ENCODE measurements at places on chromosomes 13 and 19. TPM values are rescaled to one million over a fixed set of nuclear protein-coding genes. Genes with fewer than 3 reads are reported as not detected.

Gene ERICH6B
- total RNA-seq = not detected

Gene STARD13
- 6.6 TPM for total RNA-seq

Gene TBCB
- 307 TPM for total RNA-seq

Gene SPRED3
- total RNA-seq = 3.5 TPM

Gene SERPINE3
- not detected for total RNA-seq

Gene HMG20B
- 112 TPM for total RNA-seq

Gene CD33
- 3.8 TPM for total RNA-seq

Gene SERTM1
- not detected for total RNA-seq

Gene POU2F2
- 0.17 TPM for total RNA-seq

Gene NLRP9
- not detected for total RNA-seq

Gene ZNF846
- total RNA-seq = 1.3 TPM

- DNase-seq = peak; percentile 91
Observed at GRCh38 chr19:39411832-39412099, 703 bp upstream of the PLEKHG2 start.

DNA sequence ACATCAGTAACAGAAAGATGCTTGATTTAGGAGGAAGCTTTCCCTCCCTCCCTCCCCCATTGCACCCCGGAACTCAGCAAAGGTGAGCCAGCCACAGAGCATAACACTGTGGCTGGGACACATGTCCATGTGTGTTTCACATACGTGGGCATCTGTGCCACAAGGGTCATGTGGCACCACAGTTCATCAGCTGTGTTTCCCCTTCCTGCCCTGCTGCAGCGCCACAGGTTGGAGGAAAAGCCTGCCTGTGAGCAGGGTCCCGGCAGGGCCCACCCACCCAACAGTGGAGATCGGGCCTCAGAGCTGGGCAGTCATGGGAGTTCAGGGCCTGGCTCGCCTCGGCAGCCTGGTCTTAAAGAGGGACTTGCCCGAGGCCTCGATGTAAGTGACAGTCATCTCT is 2.8 kb downstream of the ACP5 start:
- DNase-seq = no peak

DNA sequence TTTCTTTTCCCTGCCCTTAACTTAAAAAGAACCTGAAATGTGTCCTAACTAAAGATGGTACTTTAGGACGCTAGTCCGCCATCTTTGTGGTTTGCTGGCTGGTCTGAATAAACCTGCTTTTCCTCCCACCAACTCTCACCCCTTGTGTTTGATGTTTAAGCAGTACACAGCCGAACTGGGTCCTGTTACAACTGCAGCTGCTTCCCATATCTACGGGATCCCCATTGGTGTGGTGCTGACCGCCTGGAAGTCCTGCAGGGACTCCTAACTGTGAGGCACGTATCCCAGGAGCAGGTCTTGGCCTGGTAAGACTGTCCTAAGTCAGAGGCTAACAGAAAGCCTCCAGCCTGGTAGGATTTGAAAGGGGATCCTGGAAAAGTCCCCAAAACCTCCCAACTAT is 40.9 kb upstream of the VSTM2B start:
- no peak for DNase-seq

GRCh38 chr19:29819986-29820385 is 8.2 kb downstream of the CCNE1 start:
- no peak for DNase-seq

- peak; percentile 85 for DNase-seq
Observed at GRCh38 chr13:33348366-33348765, 62.8 kb upstream of the STARD13 start.

GRCh38 chr19:44816301-44816700 is 7.4 kb downstream of the BCAM start:
- DNase-seq = no peak

DNA sequence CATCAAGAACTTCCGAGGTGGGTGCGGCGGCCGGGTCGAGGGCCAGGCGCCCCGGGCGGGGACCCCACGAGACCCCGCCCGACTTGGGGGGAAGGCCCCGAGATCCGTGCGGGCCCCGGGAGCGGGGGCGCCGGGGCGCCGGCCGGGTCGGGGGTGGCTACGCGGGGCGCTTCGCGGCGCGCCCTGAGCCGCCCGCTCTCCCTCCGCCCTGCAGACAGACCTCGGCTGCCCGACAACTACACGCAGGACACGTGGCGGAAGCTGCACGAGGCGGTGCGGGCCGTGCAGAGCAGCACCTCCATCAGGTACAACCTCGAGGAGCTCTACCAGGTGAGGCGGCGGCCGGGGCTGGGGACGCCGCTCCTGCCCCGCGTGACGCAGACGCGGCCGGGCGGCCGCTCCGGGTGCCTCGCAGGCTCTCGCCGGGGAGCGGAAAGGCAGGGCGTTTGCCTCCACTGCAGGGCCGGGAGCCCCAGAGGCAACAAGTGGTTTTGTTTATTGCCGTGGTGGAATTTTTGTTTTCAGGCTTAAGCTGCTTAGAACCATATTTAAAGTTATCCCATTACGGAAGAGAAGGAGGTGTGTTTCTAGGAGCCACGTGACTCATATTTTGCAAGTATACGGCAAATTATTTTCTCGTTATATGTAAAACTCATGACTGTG is 477 bp downstream of the CUL4A start:
- DNase-seq = peak; percentile 59

DNA sequence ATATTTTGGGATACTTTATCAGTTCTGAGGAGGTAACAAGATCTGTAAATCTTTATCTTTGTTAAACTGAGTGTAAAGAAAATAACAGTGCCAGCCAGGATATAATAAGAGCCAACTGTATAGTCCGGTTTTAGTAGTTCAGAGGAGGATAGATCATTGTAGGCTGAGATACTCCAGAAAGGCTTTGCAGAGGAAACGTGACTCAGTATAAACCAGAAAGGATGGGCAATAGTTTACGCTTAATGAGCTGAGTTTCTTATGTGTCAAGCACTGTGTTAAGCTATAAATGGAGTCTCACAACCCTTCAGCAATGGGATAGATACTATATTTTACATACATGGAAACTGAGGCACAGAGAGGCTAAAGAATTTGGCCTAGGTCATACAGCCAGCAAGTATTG is 3.8 kb downstream of the RFXAP start:
- DNase-seq = no peak

- DNase-seq = peak; percentile 24
Observed at GRCh38 chr19:57465680-57466381, 8.9 kb upstream of the VN1R1 start.

GRCh38 chr19:49691243-49692146 is 579 bp downstream of the CPT1C start:
- peak; percentile 79 for DNase-seq

DNA sequence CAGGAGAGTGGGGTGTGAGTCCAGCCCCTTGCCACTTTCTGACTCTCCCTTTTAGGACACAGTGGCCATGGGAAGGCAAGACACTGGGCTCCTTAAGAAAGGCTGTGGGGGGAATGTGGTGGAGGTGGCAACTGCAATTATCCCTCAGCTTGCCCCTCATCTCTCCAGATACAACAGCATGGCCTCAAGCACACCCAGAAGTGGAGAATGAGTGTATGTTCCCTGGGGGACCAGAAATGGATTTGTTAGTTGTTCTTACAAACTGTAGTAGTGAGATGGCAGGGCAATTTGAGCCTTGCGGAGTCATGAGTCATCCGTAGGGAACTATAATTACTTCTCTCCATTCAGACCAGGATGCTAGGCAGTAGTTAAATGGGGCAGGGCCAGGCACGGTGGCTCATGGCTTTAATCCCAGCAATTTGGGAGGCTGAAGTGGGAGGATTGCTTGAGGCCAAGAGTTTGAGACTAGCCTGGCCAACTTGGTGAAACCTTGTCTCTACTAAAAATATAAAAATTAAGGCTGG is 25.6 kb upstream of the CXCL17 start:
- peak; percentile 90 for DNase-seq

DNA sequence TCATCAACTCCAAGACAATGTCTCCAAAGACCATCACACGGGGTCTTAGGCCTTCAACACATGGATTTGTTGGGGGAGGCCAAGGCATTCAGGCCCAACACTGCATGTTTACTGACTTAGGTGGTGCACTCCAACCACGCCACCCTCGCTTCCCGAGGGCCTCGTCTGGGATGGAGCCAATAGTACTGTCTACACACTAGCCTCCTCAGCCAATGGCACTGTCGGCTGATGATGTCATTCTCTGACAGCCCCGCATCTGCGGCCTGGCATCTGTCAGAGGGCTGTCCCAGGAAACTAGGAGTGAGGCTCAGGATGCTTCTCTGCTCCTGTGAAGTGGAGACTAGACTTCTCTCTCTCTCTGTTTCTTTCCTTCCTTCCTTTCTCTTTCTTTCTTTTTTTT is 96.6 kb downstream of the TEX26 start:
- DNase-seq = no peak

- peak; percentile 58 for DNase-seq
Observed at GRCh38 chr19:15280048-15280725, 47.9 kb upstream of the EPHX3 start.

- DNase-seq = no peak
Observed at GRCh38 chr19:45601115-45601514, 897 bp downstream of the GPR4 start.

GRCh38 chr13:32267836-32268439 is 47.2 kb downstream of the ZAR1L start:
- DNase-seq = no peak

- DNase-seq = no peak
Observed at GRCh38 chr19:10935371-10936059, 6.9 kb downstream of the TIMM29 start.

GRCh38 chr13:26604784-26605545 is 47.5 kb downstream of the WASF3 start:
- no peak for DNase-seq

GRCh38 chr19:6779206-6779605 is 6.7 kb downstream of the VAV1 start:
- DNase-seq = peak; percentile 33

DNA sequence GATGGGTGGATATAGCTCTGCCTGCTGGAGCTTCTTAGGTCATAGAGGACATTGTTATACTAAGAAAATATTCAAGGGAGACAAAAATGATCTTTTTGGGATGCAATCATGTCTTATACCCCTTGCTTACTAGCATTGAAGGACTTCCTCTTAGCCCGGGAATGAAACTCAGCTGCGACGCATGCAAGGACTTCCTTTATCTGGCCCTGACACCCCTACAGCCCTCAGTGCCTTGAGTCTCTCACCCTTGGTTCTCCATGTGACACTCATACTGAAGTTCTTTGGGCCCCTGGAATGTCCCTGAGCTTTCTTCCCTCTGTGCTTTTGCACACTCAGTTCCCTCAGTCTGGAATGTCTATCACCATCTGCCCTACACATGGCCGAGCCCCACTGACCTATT is 72.5 kb upstream of the MTIF3 start:
- no peak for DNase-seq

GRCh38 chr19:17183271-17183761 is 31.8 kb upstream of the USE1 start:
- DNase-seq = no peak
